Lower lobe of right lung (tissue), 2 donors: ENCODE measurements at places on chromosomes 1 and 21. TPM values are rescaled to one million over a fixed set of nuclear protein-coding genes. Genes with fewer than 3 reads are reported as not detected.
A peak's percentile ranks its signal among the peaks of the same experiment; 100 is the strongest.

- DNase-seq: no peak
Observed at GRCh38 chr21:37700641-37701202, 215.5 kb downstream of the KCNJ6 start.

The KIAA1614 gene
- total RNA-seq: 4.1 TPM

DNA sequence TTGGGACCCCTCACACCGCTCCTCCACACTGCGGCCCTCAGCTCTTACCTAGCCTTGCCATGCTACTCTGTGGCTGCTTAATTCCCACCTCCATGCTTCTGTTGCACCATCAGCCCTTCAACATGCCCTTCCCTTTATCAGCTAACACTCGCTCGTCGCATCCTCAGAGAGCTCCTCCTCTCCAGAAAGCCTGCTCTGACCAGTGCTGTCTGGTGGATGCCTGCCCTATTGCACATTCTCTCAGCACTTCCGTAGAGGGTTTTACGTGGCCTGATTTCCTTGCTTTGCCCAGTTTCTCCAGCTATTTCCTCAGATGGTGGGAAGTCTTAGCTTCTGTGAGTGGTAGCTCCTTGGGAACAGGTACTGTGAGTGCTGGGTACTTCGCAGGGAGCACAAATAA is 10.3 kb upstream of the LAD1 start:
- no peak for DNase-seq

DNA sequence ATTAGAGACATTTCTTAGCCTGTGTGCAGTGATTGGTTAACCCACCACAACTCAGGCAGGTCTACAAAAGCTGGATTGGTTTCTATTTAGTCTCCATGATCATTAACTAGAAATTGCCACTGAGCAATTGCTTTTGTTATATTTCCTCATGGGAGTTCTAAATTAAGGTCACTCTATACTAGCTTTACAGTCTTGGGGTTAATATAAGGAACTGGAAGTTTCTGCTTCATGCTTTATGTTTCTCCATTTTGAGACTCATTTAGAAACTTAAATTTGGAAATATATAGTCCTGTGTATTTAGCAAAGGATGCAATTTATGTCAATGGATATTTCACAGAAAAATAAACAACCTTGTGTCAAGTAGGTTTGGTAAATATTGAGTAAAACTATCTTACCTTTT is 137.5 kb downstream of the HLX start:
- DNase-seq: no peak

DNA sequence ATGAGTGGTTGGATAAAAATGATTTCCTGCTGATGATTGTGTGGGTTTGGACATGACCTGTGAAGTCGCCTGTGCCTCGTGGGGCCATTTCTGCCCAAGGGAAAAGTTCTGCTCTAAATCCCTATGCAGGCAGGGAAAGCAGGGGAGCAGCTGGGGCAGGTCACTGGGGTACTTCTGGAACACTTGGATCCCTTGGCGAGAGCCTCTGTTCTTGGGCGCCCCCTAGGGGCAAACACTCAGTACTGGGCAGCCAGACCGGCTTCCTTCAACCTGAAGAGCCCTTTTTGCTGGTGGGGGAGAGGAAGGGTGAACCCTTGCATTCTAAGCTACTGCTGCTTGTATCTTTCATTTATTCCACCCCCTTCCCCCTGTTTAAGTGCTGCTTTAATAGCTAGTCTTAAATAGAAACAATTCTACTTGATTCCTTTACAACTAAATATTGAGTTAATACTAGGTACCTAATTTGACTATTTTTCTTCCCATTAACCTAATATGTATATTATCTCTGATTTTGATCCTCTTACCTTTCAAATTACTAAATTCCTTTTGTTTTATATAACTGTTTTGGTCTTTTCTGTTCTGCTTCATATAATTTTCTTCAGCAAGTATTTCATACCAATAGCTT is 5.1 kb upstream of the CLEC20A start:
- DNase-seq: peak; percentile 81

The FCGR2B gene
- total RNA-seq: 31.9 TPM

The LCE2A gene
- not detected for total RNA-seq

GRCh38 chr1:188372821-188373220 is 1544.1 kb downstream of the PLA2G4A start:
- no peak for DNase-seq

The CELSR2 gene
- total RNA-seq: 7.2 TPM

DNA sequence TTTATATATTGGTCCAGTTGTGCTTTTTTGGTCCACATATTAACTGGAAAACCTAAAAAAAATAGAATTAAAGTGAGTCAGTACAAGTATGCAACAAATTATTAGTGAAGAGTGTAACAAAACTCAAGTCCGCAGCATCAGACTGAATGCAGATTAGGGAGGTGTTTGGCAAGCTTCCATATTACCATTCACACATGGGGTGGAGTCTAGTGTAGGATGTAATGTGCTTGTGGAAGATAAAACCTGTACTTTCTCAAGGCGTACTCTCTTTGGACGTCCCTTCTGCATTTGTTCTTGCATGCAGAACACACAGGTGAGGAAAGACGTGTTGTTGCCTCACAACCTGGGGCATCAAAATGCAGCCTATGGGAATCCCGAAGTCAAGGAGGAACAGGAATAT is 668.7 kb downstream of the MRPL39 start:
- DNase-seq: no peak

- no peak for DNase-seq
Observed at GRCh38 chr1:246069581-246069980, 437.5 kb downstream of the SMYD3 start.

- DNase-seq: no peak
Observed at GRCh38 chr1:198185146-198185545, 28.3 kb downstream of the NEK7 start.

The HMCN1 gene
- total RNA-seq: 28.0 TPM

DNA sequence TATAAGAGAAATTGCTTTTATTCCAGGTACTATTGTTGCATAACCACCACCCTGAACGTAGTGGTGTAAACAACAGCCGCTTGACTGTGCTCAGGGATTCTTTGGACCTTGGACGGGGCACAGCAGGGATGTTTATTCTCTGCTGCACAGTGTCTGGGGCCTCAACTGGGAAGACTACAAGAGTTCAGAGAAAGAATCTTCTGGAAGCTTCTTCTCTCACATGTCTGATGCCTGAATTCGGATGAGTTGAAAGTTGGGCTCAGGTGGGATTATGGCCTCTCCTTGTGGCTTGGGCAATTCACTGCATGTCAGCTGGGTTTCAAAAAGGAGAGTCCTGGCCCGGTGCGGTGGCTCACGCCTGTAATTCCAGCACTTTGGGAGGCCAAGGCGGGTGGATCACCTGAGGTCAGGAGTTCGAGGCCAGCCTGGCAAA is 19.0 kb upstream of the SSBP3 start:
- no peak for DNase-seq
